ENCODE measurements at places on chromosomes 2 and 18. TPM values are rescaled to one million over a fixed set of nuclear protein-coding genes. Genes with fewer than 3 reads are reported as not detected.

CFC1 gene
- 3.7 TPM for polyA plus RNA-seq

- peaks cover 7% of the 10 kb centered on the region for H3K4me1 ChIP-seq
- H3K4me3 ChIP-seq, result no peak overlapping the region
- peaks cover 29% of the 10 kb centered on the region for H3K36me3 ChIP-seq
- no peaks in the 10 kb centered on the region for H3K27me3 ChIP-seq
- no peak overlapping the region for H3K27ac ChIP-seq
Observed at GRCh38 chr2:134441153-134441863, 187.4 kb downstream of the MGAT5 start.

SIX2 gene
- polyA plus RNA-seq, result 0.03 TPM

DNA sequence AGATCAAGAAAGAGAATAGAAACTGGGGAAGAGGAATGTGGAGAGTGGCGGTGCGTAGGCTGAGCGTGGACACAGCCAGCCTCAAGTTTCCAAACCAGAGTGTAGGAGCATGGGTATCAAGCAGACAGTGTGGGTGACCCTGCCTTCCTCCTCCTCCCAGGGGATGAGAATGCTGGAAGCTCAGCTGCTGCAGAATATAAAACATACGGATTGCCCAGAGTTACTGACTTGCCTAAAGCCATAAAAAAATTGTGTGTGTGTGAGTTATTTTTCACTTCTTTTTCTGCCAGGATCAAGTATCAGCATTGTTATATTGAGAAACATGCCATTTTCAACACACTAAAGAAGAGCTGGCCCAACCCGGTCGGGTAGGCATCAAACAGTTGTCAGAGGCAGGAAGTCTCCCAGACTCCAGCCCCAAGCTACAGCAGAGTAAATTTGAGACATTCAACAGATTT is 333.3 kb upstream of the ACVR2A start:
- H3K27me3 ChIP-seq, result no peaks in the 10 kb centered on the region
- H3K4me1 ChIP-seq, result no peaks in the 10 kb centered on the region
- no peak for DNase-seq
- H3K36me3 ChIP-seq, result no peaks in the 10 kb centered on the region
- H3K4me3 ChIP-seq, result no peak overlapping the region

ZEB2 gene
- 32.8 TPM for polyA plus RNA-seq

DNA sequence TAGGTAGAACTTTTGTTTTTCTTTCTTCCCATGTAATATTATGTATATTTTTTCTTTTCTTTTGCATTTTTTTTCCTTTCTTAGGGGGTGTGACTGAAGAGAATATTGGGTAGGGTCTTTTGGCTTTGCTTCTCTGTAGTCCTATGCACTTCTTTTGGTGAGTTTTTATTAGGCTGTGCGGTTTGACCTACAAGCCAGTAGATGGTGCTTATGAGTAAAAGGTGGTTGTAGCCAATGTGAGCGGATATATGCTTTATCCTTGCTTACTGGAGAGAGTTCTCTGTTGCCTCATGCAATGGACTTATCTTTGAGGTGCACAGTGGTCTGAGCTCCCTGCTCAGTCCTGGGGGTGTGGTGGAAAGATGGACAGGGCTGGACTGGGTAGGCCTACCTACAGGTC is 52.7 kb downstream of the DSEL start:
- no peaks in the 10 kb centered on the region for H3K36me3 ChIP-seq
- no peaks in the 10 kb centered on the region for H3K27me3 ChIP-seq
- no peak overlapping the region for H3K27ac ChIP-seq
- DNase-seq, result no peak
- H3K4me3 ChIP-seq, result no peak overlapping the region
- H3K4me1 ChIP-seq, result no peaks in the 10 kb centered on the region

CLEC4F gene
- polyA plus RNA-seq, result 2.9 TPM

DNA sequence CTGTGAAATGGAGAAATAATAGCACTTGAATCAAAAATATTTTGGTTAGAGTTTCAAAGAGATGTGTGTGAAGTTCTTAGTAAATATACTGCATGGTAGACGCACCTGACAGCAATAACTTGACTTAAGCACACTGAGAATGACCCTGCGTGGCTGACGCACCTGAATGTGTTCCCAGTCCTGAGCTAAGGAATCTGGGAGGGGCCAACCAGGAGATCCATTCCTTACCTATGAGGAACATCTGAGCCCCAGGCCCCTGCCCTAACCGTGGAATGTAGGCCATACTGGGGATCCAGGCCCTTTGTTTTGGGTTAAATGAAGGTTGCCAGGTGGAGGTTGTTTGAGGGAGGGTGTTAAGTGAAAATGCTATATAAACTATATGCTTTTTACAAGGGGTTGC is 284.4 kb downstream of the RBM43 start:
- H3K4me1 ChIP-seq, result no peaks in the 10 kb centered on the region
- H3K27me3 ChIP-seq, result no peaks in the 10 kb centered on the region
- no peak for DNase-seq
- no peaks in the 10 kb centered on the region for H3K36me3 ChIP-seq
- no peak overlapping the region for H3K27ac ChIP-seq

DNA sequence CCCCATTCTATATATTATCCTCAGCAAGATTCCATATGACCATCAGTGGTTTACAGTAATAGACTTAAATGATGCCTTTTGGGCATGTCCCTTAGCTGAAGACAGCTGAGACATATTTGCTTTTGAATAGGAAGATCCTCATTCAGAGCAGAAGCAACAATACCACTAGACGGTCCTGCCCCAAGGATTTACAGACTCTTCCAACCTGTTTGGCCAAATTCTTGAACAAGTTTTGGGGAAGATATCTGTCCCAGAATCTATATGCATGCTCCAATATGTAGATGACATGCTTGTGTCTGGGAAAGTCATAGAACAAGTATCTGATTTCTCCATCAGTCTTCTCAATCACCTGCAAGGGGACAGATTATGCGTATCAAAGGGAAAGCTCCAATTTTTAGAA is 137.1 kb upstream of the RMP24 start:
- no peak for DNase-seq
- H3K4me1 ChIP-seq, result no peaks in the 10 kb centered on the region

GRCh38 chr2:127355407-127356008 is 32.3 kb downstream of the MAP3K2 start:
- H3K27ac ChIP-seq, result no peak overlapping the region
- H3K36me3 ChIP-seq, result no peaks in the 10 kb centered on the region
- no peaks in the 10 kb centered on the region for H3K4me1 ChIP-seq

- peaks cover 5% of the 10 kb centered on the region for H3K27me3 ChIP-seq
- H3K4me1 ChIP-seq, result no peaks in the 10 kb centered on the region
- DNase-seq, result no peak
- H3K36me3 ChIP-seq, result no peaks in the 10 kb centered on the region
Observed at GRCh38 chr2:7709907-7710306, 792.7 kb downstream of the RNF144A start.

DNA sequence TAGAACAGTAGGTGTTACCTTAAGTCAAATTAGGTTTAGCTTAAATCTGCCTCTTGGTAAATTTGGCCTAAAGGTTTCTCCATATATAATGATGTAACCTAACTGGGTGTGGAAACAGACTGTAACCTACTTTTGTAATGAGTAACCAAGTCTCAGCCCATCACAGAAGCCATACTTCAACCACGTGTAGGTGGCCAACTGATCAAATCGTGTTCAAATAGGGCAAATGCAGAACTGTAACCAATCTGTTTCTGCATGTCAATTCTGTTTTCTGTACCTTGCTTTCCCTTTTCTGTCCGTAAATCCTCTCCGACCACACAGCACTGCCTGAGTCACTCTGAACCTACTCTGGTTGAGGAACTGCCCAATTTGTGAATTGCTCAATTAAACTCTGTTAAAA is 34.0 kb upstream of the PLA2R1 start:
- peaks cover 10% of the 10 kb centered on the region for H3K4me1 ChIP-seq
- no peaks in the 10 kb centered on the region for H3K36me3 ChIP-seq
- no peak overlapping the region for H3K4me3 ChIP-seq
- no peak for DNase-seq

- peak overlapping the region; percentile 30 for H3K4me3 ChIP-seq
- H3K27me3 ChIP-seq, result peaks cover 44% of the 10 kb centered on the region
- peak; percentile 2 for DNase-seq
Observed at GRCh38 chr18:4453874-4454536, 1.1 kb downstream of the DLGAP1 start.

DNA sequence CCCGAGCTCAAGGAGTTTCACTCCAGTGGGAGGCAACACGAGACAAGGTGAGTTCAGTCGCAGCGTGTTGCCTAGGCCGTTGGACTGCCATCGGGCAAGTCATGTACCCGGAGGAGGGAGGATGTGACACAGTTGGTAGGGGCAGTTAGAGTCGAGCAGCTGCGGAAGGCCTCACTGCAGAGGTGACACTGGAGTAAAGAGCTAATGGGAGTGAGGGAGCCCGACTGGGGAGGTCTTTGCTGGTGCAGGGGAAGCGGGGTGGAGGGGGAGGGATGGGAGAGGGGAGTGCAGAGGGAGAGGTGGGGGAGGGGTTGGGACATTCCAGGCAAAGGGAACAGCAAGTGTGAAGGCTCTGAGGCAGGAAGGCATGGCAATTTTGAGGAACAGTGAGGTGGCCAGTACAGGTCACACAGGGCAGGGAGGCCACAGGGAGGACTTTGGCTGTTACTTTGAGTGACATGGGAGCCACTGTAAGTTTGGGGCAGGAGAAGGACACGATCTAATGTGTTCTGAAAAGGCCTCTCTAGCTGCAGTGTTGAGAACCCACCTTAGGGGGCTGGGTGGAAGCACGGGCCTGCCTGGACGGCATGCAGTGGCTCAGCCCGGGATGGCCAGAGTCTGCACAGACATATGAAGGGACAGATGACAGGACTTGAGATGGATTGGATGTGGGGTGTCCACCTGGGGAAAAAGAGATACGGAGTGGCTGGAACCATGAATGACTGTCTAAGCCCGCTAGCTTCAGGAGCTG is 61.1 kb downstream of the KCNF1 start:
- no peaks in the 10 kb centered on the region for H3K4me1 ChIP-seq
- H3K4me3 ChIP-seq, result no peak overlapping the region
- H3K36me3 ChIP-seq, result no peaks in the 10 kb centered on the region

DNA sequence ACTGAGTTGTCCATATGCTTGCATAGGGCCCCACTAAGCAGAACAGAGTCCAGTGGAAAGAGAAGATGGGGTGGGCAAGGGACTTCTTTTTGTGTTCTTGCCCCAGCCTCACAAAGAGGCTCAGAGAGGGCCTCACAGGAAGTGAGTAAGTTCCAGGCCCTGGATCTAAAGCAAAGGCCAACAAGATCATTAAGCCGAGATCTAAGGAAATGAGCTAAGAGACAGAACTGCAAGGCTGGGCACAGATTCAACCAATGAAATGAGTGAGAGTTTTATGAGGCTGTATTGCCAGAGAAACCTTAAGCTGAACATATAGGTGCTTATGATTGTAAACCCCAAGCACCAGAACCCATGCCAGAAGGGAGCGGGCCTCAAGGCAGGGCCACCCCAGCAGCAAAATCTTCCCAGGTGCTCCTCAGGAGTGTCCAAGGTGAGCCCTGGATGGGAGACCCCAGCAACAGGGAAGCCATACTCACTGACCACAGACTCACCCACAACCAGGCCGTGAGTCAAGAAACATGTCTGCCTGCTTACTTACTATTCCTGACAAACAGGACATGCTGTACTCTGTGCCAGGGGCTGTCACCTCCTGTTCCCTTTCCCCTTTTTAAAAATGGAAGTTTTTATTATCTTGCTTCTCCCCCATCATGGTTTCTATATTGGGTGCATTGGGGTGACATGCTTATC is 40.2 kb downstream of the SLC14A1 start:
- no peaks in the 10 kb centered on the region for H3K36me3 ChIP-seq
- no peak for DNase-seq
- H3K27me3 ChIP-seq, result no peaks in the 10 kb centered on the region
- H3K4me3 ChIP-seq, result no peak overlapping the region
- no peak overlapping the region for H3K27ac ChIP-seq

ASTL gene
- polyA plus RNA-seq, result 0.04 TPM

B4GALT6 gene
- polyA plus RNA-seq, result 12.4 TPM

DNA sequence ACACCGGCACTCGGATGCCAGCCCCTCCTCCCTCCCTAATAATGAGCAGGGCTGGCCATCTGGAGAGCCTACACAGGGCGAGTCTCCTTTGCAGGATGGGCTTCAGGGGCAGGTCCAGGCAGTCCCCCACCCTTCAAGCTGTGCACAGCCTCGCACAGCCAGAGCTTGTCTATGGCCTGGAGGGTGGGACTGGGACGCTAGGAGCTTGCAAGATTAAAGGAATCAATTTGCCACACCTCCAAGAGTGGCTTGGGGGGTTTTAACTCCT is 43.9 kb upstream of the OTOF start:
- no peak overlapping the region for H3K27ac ChIP-seq
- no peak for DNase-seq
- H3K36me3 ChIP-seq, result no peaks in the 10 kb centered on the region
- H3K4me1 ChIP-seq, result no peaks in the 10 kb centered on the region
- H3K4me3 ChIP-seq, result no peak overlapping the region
- peaks cover 35% of the 10 kb centered on the region for H3K27me3 ChIP-seq

GRCh38 chr2:47037678-47038077 is 117.4 kb downstream of the STPG4 start:
- H3K4me1 ChIP-seq, result peaks cover 42% of the 10 kb centered on the region
- no peak overlapping the region for H3K4me3 ChIP-seq
- H3K27me3 ChIP-seq, result no peaks in the 10 kb centered on the region
- no peak overlapping the region for H3K27ac ChIP-seq
- no peak for DNase-seq

GRCh38 chr2:158923180-158923594 is 45.3 kb upstream of the TANC1 start:
- no peak overlapping the region for H3K4me3 ChIP-seq
- H3K27ac ChIP-seq, result no peak overlapping the region
- no peaks in the 10 kb centered on the region for H3K36me3 ChIP-seq
- H3K4me1 ChIP-seq, result no peaks in the 10 kb centered on the region
- no peak for DNase-seq

TCF7L1 gene
- polyA plus RNA-seq, result 23.1 TPM

CENPA gene
- 4.7 TPM for polyA plus RNA-seq

DNA sequence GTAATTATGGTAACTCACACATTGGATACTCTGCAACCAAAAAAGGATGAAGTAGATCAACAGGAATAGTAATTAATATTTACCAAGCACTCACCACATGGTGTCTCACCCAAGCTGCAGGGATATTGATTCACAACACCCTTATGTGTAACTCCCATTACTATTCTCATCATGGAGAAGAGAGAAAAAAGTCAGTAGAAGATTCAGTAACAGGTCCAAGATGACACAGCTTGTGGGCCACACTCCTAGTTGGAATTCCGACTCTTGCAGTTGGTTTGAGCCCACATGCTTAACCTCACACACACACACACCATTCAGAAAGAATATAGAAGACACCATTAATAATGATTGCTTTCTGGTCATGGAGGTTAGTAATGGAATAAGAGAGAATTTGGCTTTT is 1.7 kb upstream of the MLPH start:
- H3K27me3 ChIP-seq, result peaks cover 42% of the 10 kb centered on the region
- H3K27ac ChIP-seq, result no peak overlapping the region
- H3K36me3 ChIP-seq, result no peaks in the 10 kb centered on the region
- H3K4me1 ChIP-seq, result peaks cover 30% of the 10 kb centered on the region

HAUS1 gene
- 28.6 TPM for polyA plus RNA-seq

- DNase-seq, result no peak
- H3K4me3 ChIP-seq, result no peak overlapping the region
- H3K27ac ChIP-seq, result no peak overlapping the region
- no peaks in the 10 kb centered on the region for H3K4me1 ChIP-seq
- peaks cover 4% of the 10 kb centered on the region for H3K36me3 ChIP-seq
Observed at GRCh38 chr2:159808032-159808425, 10.0 kb upstream of the CD302 start.

CREG2 gene
- 4.3 TPM for polyA plus RNA-seq
